CD4-positive, alpha-beta T cell treated with Interleukin-12 subunit alpha and Interleukin-12 subunit beta, for 1 hour (primary cell): ENCODE measurements at places on chromosomes 3 and 15.

DNA sequence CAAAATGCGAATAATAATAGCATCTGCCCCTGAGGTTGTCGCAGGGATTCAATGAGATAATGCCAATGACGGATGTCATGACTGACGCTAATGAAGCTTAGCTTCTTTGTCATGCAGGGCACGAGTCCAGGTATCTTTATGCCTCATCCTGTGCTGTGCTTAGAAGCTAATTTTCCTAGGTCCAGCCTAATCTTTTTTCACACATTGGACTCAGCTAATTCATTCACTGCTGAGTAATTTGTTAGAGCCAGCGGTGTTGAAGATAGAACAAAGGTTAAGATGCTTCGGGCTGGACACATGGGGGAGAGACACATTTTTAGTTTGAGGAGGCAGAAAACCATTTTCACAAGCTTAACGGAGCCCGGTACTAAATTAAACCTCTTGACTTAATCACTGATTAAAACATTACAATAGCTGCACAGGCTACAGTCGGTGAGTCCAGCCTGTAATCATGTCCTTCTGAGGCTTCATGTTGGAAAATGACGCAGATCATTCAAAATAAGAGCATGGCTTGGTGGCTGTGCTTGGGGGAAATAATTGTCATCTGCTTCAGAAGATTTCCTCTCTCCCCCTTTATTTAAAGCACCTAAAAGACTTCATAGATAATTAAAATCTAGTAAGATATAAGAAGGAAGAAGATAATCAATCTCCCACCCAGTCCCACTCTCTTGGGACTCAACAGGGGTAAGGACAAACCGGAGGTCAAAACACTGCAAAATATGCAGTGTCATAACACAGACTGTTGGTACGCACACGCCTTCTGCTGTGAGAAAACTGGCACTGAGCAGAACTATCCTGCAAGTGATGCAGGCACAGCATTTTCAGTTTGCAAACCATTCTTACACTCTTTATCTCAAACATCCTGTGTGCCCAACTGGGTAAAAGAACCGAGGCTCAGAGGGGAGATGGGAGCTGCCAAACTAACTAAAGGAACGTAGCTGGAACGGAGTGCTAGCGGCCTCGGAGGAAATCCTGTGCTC lies 3.3 kb upstream of the CCDC174 start:
- no peak for DNase-seq

DNA sequence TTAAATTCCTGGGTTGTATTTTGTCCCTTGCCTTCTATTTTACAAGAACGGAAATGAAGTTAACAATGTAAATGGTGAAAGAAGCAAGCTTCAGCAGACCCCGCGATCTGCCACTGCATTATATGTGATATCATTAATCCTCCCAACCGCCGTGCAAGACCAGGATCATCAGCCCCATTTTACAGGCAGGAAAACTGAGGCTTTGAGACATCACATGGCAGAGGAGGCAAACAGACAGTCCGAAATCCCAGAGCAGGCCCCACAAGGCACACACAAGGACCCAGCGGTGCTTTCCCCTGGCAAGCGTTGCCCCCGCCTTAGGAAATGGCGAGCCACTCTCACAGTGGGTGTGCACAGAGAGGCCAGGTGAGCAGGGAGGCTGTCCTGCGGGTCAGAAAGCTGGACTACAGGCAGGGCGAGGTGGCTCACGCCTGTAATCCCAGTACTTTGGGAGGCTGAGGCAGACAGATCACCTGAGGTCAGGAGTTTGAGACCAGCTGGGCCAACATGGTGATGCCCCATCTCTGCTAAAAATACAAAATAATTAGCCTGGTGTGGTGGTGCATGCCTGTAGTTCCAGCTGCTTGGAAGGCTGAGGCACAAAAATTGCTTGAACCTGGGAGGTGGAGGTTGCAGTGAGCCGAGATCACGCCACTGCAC lies 16.2 kb downstream of the FGD5 start:
- no peak for DNase-seq

- DNase-seq: no peak
Observed at GRCh38 chr3:48970586-48970985, 19.5 kb upstream of the P4HTM start.

DNA sequence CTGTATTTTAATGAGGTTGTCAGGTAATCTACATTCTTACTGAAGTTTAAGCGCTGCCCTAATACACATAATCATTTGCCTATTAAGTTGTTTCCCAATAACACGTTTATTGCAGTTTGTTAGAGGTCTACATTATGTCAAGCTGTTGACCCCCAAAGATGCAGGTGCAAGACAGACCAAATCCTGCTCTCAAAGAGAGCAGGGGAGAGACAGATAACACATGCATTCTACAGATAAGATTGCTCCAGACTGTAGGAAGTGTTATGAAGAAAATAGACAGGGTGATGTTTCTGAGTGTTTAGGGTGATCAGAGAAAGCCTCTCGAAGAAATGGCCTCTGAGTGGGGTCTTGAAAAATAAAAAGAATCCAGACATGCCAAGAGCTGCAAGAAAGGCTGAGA lies 24.8 kb upstream of the OXTR start:
- no peak for DNase-seq

DNA sequence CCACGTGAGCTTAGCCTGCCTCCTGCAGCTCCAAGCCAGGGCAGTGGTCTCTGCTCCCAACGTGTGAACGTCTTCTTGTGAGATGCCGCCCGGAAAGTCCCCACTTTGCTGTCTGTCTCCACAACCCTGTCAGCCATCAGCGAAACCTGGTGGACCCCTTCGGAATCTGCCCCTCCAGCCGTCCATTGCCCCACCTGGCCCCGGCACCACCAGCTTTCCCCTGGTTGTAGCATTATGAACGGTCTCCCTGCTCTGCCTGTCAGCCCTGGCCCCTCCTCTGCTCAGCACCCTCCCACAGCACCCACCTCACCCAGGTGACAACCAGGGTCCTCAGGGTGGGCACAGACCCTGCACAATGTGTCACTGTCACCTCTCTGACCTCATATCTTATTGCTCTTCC lies 71.1 kb downstream of the HMCES start:
- no peak for DNase-seq

DNA sequence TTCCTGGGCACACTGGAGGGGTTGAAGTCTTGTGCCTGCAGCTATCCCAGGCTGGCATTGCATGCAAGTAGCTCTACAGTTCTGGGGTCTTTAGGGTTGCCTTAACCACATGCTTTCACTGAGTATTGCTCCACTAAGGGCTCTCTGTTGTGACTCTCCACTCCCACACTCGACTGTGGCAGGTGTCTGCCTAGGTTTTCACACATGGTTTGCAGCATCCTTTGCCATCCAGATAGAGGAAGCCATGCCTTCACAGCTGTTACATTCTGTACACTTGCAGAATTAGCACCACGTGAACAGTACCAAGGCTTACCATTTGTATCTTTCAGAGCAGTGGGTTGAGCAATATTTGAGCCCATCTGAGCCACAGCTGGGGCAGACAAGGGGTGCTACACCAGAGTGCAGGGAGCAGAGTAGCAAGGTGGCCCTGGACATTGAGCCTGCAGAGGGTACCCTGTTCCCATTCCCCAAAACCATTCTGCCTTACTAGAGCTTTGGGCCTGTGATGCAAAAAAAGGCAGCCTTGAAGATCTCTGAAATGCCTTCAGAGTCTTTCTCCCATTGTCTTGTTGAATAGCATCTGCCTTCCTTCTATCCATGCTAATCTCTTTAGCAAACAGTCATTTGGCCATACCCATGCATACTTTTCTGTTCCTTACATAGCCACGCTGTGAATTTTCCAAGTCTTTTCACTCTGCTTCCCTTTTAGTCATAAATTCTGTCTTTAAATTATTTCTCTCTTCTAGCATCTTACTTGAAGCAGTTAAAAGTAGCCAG lies 95.2 kb upstream of the PLCL2 start:
- DNase-seq: peak; percentile 41

GRCh38 chr3:146544929-146545528 lies 622 bp upstream of the PLSCR1 start:
- DNase-seq: no peak
